ENCODE measurements at places on chromosomes 11 and 22.

DNA sequence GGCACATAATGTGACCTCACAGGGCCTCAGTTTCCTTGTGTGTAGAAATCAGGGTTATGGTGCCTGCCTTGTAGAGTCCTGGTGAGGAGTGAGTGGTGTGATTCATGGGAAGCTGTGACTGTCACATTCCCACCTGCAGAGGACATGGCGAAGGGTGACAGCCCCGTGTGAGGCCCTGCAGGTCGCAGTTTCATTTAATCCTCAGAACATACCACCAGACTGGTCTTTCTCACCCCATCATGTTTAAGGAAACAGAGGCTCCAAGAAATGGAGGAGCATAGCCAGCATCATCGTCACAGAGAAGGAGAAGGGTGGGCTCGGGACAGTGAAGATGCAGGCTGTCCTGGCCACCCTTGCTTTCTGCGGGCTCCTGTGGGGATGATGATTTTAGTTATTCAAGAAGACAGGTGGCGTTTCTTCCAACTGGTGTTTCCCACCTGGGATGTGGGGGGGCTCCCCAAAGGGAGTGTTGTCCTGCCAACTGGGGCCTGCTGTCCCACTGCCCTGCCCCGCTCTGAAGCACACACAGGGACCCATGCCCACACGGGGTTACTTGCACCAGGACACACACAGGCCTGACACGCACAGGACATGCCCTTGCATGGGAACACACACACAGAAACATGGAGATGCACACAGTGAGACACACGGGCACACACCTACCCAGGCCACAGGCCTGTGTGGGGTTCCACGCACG lies 100.2 kb downstream of the BCR start:
- DNase-seq: no peak

DNA sequence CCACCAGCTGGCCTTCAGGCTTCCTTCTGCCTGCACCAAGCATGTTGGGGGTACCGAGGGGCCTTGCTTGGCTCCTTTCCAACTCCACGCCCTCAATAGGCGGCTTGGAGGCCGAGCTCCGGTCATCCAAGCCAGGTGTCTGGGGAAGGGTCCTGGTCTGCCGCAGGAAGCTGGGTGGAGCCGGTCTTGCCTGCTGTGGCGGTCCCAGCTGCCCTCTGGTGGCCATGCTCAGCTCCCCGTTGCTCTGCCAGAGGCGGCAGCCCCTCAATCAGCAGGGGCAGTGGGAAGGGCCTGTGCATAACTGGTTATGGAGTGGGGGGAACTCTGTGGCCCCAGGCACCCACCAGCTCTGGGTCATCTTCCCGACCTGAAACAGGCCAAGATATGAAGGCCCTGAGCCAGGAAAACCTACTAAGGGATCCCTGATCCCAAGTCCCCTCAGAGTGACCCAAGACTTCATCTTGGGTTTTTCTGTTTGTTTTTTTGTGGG lies 3.2 kb downstream of the ARVCF start:
- peak; percentile 16 for DNase-seq

- no peak for DNase-seq
Observed at GRCh38 chr22:26994801-26995200, 337.4 kb downstream of the MIAT start.

DNA sequence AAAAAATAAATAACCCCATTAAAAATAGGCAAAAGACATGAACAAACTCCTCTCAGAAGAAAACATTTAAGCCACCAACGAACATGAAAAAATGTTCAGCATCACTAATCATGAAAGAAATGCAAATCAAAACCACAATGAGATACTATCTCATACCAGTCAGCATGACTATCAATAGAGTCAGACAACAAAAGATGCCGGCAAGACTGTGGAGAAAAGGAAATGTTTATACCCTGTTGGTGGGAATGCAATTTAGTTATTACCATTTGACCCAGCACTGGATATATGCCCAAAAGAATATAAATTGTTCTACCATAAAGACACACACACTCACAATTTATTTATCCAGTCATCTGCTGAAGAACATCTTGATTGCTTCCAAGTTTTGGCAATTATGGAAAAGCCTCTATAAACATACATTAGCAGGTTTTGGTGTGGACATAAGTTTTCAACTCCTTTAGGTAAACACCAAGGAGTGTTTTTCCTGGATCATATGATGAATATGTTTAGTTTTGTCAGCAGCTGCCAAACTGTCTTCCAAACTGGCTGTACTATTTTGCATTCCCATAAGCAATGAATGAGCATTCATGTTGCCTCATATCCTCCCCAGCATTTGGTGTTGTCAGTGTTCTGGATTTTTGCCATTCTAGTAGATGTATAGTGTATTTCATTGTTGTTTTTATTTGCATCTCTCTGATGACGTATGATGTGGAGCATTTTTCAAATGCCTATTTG lies 28.0 kb downstream of the OR8D1 start:
- DNase-seq: no peak

GRCh38 chr11:58829786-58830185 lies 14.7 kb downstream of the GLYATL2 start:
- DNase-seq: no peak

DNA sequence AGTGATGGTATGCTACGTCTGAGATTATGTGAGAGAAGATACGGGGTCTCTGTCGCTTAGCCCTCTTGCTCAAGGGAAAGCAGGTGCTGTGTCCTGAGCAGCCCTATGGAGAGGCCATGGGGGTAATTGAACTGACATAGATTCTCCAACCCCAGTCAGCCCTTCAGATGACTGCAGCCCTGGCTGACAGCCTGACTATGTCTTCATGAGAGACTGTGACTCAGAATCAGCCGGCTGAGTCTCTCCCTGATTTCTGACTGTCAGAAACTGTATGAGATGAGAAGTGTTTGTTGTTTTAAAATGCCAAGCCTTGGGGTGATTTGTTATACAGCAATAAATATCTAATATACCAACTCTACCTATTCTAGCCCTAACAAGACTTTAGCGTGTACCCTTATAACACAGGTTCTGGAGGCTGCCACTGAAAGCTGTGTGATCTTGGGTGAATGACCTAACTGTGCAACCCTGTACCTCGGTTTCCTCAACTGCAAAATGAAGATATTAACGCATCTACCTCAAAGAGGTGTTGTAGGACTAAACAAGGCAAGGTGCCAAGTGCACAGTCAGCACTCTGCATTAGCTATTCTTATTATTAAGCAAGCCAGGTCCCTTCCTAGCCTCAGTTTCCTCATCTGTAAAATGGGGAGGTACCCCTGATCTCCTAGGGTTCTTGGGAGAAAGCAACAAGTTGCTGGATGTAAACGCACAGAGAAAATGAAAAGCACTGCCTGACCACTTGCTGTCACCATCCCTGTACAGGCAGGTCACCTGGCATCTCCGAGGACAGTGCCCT lies 24.9 kb downstream of the SLC43A1 start:
- no peak for DNase-seq

DNA sequence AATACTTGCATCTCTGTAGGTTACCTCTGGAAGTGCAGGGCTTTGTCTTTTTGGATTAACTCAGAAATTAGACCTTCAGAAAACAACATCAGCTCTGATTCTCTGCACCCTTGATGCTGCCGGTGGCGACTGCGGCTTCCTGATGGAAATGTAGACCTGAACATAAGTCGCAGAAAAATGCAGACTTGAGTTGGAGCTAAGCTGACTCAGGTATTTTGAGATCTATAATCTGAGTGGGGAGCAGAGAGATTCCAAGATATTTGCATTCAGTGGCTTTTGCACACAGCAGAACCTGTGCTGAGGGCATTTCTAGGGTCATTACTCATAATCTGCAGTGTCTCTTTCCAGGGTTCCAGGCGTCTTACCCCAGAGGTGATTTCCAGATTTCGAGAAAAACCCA lies 18.7 kb upstream of the NFAM1 start:
- DNase-seq: no peak

DNA sequence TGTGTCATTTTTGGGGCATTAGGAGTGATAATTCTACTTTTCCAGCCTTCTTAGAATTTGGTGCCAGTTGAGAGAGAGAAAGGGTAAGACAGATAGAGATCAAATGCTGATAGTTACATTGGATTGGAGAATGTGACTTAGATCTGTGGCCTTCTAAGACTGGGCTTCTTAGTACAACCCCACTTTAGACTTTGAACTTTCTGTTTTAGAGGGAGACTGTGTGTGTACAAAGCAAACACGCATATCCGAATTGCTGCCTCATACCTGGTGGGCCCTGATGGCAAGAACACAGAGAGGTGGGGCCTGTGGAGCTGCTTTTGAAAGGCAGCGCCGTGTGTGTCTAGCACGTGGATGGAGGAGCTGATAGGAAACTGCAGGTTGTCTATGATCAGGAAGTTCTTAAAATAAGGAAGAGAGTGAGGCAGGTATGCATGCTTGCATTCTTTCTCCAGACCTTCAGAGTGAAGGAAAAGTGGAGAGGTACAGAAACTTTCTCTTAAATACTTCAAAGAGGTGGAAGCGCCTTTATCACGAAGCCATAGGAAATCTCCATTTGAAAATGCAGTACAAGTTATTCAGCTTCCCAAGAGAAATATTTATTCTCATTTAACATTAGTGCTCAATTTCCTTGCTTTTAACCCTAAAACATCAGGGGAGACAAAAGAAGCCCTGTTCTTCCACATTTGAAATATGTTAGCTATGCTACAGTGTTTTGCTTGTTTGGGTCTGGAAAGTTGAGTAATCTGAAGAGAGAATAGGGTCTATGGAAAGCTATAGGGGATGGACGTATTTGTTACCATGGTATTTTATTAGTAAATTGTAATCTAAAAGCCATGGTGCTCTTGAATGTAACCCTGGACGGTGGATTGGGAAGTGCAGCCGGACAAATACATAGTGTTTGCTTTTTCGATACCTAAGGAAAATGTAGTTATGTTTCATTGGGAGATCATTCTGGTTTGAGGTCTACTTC lies 13.7 kb downstream of the PDHX start:
- DNase-seq: no peak

DNA sequence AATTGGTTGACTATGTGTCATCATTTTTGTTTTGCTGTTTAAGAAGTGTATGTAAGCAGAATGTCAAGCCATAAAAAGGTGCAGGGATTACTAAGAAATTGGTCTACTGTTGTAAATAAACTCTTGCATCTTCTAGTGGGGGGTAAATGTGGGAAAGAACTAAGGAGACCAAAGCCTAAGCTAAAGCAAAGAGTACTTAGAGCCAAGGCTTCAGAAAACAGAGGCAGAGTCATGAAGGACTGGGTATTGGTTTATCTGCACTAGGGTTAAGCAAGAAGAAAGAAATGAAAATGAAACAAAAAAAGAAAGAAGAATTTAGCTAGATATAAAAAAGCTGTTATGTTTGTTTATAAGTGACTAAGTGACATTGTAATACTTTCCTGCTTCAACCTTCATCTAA lies 628.1 kb downstream of the METTL15 start:
- no peak for DNase-seq

DNA sequence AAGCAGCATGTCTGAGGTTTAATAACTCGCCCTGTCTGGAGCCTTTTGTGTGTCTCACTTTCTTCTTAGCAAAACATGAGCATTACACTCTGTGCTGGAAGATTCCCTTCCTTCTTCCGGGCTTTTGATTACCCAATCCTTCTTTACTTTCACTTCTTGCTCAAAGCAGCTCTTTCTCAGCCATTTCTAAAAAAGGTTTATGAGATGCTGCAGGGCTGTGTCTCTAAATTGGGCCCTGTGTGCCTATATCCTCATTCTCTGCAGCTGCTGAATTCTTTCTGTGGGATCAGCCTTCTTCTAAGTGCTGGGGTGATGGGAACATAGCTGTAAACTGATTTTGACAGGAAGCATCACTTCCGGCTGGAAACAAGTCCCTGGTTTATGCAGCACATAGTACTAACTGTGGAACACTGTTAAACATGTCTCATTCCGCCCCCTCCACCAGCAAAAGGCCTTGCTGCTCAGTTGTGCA lies 71.8 kb downstream of the PIWIL4 start:
- DNase-seq: no peak

GRCh38 chr11:100827934-100828661 lies 141.0 kb downstream of the ARHGAP42 start:
- DNase-seq: no peak

DNA sequence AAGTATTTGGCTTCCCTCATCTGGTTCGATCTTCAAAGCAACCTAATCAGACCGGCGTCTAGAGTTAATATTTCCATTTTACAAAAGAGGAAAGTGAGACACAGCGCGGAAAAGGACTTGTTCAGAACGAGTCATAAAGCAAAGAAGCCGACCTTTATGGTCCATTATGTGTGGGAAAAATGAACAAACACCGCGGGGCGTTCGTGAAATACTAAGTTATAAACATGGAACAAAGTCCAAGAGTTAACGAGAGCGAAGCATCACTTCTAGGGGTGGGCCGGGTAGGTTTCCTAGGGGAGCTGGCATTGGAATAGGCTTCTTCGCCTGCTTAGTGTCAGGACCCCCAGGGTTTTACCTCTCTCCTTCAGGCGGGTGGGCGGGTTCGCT lies 575 bp downstream of the DUSP18 start:
- peak; percentile 16 for DNase-seq

- no peak for DNase-seq
Observed at GRCh38 chr11:14541192-14541947, 21.2 kb upstream of the PSMA1 start.

GRCh38 chr11:1281326-1281973 lies 28.0 kb downstream of the TOLLIP start:
- DNase-seq: no peak

DNA sequence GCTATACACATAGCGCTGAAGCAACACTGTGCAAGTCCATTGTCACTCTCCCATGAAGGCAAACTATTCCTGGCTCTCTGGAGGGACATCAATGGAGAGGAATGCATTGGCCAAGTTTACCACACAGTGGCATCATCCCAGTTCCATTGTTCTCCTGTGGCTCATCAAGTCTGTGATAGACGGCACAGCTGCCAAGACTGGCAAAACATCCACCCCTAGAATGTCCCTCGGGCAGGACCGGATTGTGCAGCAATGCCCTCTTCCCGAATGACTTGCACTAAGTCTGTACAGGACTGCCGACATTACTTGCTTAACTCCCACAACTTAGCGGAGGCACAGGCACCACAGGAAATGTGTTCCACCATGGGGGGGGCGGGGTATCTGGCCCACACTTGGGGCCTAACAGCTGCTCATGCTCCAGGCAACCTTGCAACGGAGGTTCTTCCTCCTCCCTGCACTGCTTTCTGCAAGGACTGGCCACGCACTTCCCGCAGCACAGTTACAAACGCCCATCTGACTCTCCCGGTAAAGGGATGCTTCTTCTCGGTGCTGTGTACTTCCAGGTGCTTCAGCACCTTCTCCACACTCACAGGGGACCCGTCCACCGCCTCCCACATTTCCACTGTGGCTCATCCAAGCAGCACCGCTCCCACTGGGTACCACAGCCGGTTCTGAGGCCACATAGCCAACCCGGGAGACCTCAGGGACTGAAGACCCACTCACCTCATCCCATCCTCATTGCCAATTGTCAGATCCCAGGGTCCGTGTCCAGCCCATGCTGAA lies 1309.6 kb upstream of the RAG2 start:
- DNase-seq: no peak
